ENCODE measurements at places on chromosomes 3 and 15.

GRCh38 chr3:54817628-54818027 lies 110.2 kb downstream of the LRTM1 start:
- DNase-seq, result no peak

DNA sequence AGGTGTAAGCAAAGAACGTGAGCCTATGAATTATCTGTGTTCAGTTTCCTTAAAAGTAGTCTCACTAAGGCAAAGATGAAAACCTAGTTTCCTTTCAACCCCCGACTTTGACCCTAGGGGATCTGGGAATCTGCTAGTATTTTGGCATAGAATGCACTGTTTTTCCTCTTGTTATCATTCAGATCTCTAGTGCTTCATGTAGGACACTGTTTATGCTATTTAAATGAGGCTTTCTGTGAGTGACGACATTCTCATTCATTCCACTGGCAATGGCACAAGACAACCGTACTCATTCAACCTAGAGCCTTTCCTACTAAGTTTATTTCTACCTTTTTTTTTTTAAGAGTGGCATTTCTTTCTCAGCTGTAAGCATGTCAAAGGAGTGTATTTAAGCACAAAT lies 67.0 kb downstream of the CHAC1 start:
- DNase-seq, result no peak

DNA sequence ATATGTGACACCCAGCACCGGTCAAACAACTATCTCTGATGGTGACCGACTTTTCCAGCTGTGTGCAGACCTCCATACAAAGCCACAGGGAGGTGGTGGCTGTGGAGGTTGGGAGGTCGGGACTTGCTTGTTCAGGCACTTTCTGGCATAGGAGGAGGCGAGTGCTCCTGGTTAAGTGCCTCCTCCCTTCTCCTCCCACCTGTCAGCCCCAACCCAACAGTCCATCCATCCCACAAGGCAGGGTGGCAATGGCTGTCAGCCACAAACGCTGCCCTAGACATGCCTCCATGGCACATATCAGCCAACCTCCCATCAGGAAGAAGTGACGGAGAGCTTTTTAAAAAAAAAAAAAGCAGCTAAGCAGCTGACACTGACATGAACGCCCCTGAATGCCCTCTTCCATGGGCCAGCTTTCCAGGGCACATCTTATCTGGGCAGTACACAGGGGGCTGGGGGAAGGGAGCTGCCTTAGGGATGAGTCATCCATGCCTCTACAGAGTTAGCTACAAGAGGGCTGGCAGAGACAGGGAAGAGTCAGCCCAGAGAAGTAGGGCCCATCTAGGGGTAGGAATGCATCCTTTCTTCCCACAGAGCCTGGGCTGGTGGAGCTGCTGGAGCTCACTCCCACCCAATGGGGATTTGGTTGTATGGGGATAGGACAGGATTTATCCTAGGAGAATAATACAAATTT lies 41.2 kb downstream of the CCDC12 start:
- no peak for DNase-seq

DNA sequence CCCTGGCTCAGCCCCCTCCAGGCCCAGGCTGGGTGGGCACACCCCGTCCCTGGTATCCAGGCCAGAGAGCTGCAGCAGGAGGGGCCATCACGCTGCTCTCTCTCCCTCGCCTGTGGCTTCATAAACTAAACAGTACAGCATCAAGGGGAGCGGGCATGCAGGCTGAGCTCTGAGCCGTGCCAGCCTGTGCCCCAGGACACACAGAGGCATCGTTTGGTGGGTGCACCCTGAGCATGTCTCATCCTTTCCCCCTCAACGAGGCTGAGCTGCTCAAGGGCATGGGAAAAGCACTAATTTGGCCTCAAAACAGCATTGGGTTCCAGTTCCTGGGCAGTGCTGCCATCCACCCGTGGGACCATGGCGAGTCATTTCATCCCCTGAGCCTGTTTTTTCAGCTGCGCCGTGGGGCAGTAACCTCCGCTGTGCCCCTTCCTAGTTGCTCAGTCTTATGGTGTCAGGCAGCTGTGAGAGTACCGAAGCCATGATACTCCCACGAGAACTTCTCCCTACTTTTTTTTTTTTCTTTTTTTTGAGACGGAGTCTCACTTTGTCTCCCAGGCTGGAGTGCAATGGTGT lies 79.6 kb downstream of the CPN2 start:
- no peak for DNase-seq

- DNase-seq, result no peak
Measured at GRCh38 chr15:75065851-75066509, 42.6 kb downstream of the PPCDC start.

DNA sequence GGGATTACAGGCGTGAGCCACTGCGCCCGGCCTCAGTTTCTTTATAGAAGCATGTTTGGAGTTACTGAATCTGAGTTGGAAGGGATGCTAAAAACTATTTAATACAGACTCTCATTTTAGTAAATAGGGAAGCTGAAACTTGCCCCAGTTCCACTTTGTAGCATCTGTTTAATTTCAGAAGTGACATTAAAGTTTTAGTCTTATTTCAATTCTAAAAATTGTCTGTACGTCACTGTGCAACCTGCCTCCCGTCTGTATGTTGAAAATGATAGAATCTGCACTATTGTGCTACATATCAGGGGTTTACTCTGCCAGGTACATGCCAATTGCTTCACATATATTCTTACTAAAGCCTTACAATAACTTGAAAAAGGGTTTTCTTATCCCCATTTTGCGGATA lies 15.3 kb downstream of the CNOT10 start:
- no peak for DNase-seq

DNA sequence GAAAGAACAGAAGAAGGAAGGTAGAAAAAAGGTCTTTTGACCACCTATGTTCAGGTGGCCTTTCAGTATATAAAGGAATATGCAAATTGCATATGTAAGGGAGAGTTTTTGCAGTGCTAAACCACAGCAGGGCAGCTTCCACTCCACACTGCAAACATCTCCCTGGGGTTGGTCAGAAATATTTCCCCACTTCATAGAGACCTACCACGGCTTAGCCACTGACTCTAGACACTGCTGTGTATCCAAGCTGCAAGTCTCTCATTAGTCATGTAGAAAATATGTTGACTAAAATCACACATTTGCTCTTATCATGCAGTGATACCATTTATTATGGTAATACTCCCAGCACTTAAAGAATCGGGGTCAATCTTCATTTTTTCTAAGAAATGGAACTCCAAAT lies 214.9 kb upstream of the NR2F2 start:
- no peak for DNase-seq

GRCh38 chr3:20230954-20231353 lies 44.9 kb upstream of the SGO1 start:
- DNase-seq, result no peak

GRCh38 chr3:114214542-114215341 lies 22.6 kb downstream of the ZNF80 start:
- peak; percentile 33 for DNase-seq

- no peak for DNase-seq
Measured at GRCh38 chr3:69855436-69856162, 116.3 kb downstream of the MITF start.

DNA sequence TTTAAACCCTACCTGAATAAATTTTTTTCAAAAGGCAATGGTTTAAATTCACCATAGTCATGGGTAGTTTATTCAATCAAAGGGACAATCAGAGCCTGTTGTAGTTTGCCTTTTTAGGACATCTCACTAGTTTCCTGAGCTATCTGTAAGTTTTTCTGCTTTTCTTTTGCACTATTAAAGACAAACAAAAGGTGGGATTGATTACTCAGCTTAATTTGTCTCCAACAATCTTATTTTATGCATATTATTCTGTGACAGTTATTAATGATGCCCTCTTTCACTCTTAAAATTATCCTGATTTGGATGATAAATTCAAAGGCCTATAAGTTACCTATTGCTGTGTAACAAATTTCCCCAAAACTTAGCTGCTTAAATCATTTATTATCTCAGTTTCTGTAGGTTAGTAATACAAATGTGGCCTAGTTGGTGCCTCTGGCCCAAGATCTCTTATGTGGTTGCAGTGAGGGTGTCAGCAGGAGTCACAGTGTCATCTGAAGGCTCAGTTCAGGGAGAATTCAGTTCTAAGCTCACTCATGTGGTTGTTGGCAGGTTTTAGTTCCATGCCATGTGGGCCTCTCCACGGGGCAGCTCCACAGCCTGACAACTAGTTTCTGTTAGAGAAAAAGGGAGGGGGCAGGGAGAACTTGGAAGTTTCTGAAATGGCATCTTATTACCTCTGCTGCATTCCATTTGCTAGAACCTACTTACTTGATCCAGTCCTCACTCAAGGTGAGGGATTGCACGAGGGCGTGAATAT lies 16.0 kb downstream of the ARMC8 start:
- no peak for DNase-seq

DNA sequence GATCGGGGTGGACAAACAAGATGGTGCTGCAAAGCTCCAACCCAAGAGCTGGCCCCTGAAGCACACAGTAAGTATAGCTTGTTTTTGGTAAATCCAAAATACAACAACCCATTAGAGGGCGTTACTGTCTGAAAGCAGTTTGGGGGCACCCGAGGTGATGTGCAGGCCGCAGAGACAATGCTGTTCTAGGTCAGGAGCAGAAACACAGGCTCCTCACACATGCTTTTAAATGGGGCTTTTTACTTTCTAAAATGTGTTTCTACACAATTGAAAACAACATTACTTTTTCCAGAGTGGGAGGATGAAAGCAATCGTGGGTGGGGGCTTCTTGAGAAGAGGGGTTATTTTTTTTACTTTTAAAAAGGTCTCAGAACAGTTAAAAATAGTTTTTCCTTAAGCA lies 1029.3 kb upstream of the CFAP20DC start:
- DNase-seq, result peak; percentile 17

- DNase-seq, result no peak
Measured at GRCh38 chr3:28751864-28752263, 403.2 kb upstream of the AZI2 start.

GRCh38 chr3:13268961-13269441 lies 151.1 kb downstream of the NUP210 start:
- DNase-seq, result no peak

- DNase-seq, result no peak
Measured at GRCh38 chr15:89436560-89437311, 59.6 kb downstream of the RHCG start.

DNA sequence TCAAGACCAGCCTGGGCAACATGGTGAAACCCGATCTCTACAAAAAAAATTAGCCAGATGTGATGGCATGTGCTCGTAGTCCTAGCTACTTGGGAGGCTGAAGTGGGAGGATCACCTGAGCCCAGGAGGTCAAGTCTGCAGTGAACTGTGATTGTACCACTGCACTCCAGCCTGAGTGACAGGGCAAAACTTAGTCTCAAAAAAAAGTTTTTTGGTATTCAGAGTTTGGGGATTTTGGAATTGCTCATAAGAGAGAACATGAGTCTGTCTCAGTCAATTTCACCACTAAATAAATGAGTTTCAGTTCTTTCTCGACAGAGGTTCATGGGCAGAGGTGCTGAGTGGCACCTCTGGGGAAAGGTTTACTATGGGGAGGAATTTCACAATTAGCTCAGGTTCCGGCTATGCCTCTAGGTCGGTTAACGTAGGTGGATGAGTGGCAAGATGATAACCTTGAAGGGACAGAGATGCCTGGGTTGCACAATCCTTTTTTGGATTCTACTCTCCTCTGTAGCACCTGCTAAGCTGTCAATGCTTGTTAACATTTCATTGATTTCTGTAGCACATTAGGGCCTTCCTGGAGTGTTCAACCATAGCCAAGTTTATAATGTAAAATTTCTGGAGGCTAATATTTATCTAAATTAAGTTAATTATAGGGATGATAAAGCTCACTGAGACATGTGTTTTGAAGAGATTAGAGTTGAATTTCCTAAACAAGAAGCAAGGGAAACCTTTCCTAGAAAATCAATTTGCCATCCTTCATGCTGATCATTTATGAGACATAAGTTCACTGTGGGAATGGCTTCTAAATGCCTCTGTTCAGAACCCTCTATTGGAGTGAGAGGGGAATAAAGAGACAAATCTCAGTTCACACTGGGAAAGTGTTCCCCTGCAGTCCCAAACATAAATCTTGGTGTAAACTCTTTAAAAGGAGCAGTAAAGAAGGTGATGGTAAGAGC lies 37.4 kb upstream of the DCP1A start:
- no peak for DNase-seq

Measured in activated naive CD4-positive, alpha-beta T cell treated with Interleukin-2 at 50 U/mL for 16 hours (primary cell).